ENCODE measurements at places on chromosomes 1 and 21.

- no peaks in the 10 kb centered on the region for H3K27me3 ChIP-seq
- no peaks in the 10 kb centered on the region for H3K4me1 ChIP-seq
- H3K27ac ChIP-seq: no peak overlapping the region
These were observed 39.6 kb upstream of the PGBD5 start for GRCh38 chr1:230465691-230466090.

DNA sequence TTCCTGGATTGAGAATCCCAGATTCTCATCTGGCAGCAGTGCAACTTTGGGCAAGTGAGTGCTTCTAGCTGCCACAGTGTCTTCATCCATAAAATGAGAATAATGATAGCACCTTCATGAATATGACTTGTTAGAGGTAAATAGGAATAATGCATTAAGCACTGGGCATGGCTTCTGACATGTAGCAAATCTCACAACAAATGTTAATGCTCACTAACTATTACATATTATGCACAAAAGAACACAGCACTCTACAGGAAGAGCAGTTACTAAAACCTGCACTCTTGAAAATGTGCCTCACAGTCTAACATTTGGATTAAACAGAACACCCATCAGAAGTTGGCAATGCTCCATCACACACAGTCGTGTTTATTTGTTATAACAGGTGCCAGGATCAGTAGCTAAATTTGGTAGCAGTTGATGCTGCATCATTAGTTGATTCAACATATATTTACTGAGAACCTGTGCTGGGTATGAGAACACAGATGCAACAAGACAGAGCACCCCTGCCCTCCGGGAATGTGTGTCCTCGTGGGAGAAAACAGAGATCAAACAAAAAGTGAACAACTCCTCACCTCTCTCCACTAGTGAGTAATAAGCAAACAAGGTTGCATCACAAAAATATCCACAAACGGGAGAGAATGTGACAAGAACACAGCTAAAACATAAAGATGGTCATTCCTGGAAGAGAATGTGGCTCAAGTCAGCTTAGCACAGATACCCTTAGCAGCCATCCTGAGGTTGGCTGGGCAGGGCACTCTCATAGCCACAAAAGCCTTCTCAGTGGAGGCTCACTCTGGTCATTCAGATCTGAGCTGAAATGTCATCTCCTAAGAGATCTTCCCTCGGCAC is 26.2 kb upstream of the LBR start:
- no peak overlapping the region for H3K4me3 ChIP-seq
- no peaks in the 10 kb centered on the region for H3K27me3 ChIP-seq
- H3K27ac ChIP-seq: no peak overlapping the region

DNA sequence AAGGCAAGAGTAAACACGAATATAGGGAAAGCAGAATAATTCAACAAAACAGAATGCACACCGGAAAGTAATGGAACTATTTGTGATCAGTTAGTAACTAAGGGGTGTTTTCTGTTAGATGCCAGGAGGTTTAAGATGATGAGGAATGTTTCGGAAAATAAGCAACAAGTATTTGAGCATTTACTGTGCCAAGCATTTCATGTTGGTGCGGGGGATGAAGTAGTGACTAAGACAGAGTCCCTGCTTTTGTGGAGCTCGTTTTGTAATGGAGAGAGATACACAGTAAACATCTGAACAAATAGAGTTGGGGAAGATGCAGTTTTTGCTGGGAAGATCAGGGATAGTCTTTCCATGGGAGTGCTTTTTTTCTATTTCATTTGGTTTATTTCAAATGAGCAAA is 78.7 kb downstream of the DYRK1A start:
- no peaks in the 10 kb centered on the region for H3K36me3 ChIP-seq
- no peaks in the 10 kb centered on the region for H3K27me3 ChIP-seq
- H3K4me1 ChIP-seq: peaks cover 16% of the 10 kb centered on the region
- no peak for DNase-seq
- H3K4me3 ChIP-seq: no peak overlapping the region
- no peak overlapping the region for H3K27ac ChIP-seq

GRCh38 chr1:24580756-24581155 is 24.9 kb downstream of the NCMAP start:
- no peaks in the 10 kb centered on the region for H3K27me3 ChIP-seq
- no peaks in the 10 kb centered on the region for H3K4me1 ChIP-seq
- no peaks in the 10 kb centered on the region for H3K36me3 ChIP-seq
- H3K27ac ChIP-seq: no peak overlapping the region

DNA sequence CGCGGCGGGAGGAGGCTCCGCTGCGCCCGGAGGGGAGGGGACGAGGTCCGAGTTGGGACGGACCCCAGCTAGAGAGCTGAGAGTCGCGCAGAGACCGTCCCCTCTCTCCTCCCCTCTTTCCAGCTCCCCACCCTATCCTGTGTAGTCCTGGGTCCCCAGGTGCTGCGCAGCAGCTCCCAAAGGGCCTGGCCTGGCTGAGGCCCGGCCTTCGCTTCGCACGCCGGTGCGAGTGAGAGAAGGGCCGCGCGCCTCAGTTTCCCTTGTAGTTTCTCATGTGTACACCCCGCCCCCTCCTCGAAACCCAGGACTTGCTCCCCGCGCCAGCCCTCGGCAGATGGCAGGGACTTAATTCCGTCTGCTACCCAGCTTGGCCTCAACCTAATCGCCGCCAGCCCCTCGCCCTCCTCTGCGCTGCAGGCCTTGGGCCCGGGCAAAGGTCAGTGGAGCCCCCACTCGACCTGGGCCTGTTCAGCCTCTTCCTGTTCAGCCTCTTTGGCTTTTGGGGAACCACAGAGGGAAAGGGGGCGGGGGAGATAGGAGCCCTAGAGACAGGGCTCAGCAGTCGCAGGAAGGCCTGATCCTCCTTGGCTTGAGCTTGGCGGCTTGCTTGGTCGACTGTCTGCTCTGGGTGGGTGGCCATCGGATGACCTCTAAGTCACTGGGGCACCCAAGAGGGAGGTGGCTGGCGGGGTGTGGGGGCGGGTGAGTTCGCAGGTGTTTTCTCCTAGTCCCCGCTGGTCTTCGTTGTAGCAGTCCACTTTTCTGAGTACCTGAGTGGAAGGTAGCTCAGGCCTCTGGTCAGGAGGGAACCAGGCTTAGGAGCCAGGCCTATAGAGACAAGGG is 1.0 kb downstream of the ZNF687 start:
- peak; percentile 47 for DNase-seq
- H3K27ac ChIP-seq: peak overlapping the region; percentile 99
- H3K36me3 ChIP-seq: no peaks in the 10 kb centered on the region
- no peaks in the 10 kb centered on the region for H3K27me3 ChIP-seq

GRCh38 chr1:21590126-21590880 is 78.9 kb downstream of the RAP1GAP start:
- H3K4me3 ChIP-seq: no peak overlapping the region
- H3K36me3 ChIP-seq: no peaks in the 10 kb centered on the region
- H3K27ac ChIP-seq: no peak overlapping the region
- no peak for DNase-seq

GRCh38 chr1:110106013-110106941 is 6.0 kb upstream of the UBL4B start:
- H3K4me3 ChIP-seq: no peak overlapping the region
- no peak overlapping the region for H3K27ac ChIP-seq
- no peaks in the 10 kb centered on the region for H3K27me3 ChIP-seq
- peak; percentile 85 for DNase-seq
- no peaks in the 10 kb centered on the region for H3K36me3 ChIP-seq
- H3K4me1 ChIP-seq: no peaks in the 10 kb centered on the region

DNA sequence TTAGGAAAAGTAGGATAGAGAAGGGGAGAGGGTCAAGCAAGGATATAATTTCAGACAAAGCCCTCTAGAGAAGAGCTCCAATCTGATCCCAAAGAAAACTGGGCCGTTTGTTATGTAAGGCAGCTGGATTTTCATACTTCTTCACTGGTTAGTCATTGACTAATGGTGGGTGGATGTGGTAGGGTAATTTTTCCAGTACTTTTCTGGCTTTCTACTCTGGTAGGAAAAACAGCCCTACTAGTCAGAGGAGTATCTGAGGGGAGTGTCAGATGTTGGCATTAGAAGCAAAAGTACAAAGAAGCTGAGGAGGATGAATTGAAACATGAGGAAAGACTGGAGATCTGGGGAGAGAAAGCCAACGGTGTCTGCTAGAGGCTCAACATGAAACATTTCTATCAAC is 145.3 kb downstream of the TNFSF18 start:
- H3K36me3 ChIP-seq: no peaks in the 10 kb centered on the region
- no peak overlapping the region for H3K4me3 ChIP-seq
- no peak overlapping the region for H3K27ac ChIP-seq
- no peaks in the 10 kb centered on the region for H3K4me1 ChIP-seq

DNA sequence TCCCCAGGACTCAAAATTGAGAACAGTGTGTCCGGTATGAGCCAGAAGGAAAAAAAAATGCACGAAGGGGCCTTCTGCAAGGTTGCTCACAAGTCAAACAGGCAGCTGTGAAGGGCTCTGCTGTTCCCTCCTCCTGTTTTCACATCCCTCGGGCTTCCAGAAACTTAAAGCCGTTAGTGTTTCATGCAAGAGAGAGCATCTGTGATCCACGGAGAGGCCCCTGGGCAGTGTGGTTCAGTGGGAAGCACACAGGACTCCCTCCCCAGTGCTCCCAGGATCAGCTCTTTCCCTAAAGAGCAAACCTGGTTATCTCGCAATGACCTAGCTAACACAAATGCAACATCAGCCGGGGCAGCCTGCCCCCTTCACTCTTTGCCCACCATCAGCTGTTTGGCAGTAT is 2.9 kb upstream of the MATN1 start:
- no peaks in the 10 kb centered on the region for H3K4me1 ChIP-seq
- DNase-seq: no peak
- H3K36me3 ChIP-seq: no peaks in the 10 kb centered on the region
- H3K4me3 ChIP-seq: no peak overlapping the region

- no peak overlapping the region for H3K27ac ChIP-seq
- H3K36me3 ChIP-seq: no peaks in the 10 kb centered on the region
- no peak overlapping the region for H3K4me3 ChIP-seq
These were observed 120.9 kb downstream of the EDEM3 start for GRCh38 chr1:184633785-184634184.

GRCh38 chr1:8097077-8097799 is 71.1 kb upstream of the ERRFI1 start:
- no peak overlapping the region for H3K4me3 ChIP-seq
- no peak for DNase-seq

DNA sequence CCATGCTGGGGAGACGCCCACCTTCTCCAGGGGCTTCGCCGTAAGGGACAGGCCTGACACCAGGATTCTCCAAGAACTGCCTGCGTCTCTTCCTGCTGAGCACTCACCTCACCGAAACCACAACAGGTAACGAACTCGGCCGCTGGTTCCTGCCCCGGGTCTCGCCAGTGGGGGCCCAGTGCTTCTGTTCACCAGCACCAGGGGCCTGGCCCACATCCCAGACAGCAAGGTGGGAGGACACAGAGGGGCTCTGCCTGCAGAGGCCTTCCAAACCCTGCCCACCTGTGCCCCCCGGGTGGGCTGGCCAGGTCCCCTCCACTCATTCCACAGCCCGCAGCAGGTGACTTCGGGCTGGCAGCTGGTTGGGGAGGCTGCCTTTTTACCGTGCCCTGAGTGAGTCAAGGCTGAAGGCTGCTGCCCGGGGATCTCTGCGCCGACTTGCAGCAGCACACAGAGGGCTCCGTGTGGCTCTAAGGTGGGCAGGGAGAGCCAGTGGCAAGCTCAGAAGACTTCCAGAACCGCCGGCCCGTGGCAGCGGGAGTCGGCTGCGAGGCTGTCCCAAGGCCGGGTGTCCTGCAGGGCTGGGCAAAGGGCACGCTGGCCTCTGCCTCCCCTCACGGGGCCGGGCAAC is 14.7 kb upstream of the COL18A1 start:
- DNase-seq: no peak
- H3K27me3 ChIP-seq: no peaks in the 10 kb centered on the region
- no peak overlapping the region for H3K4me3 ChIP-seq
- peaks cover 10% of the 10 kb centered on the region for H3K4me1 ChIP-seq
- H3K36me3 ChIP-seq: no peaks in the 10 kb centered on the region
- H3K27ac ChIP-seq: no peak overlapping the region

GRCh38 chr1:52268372-52268771 is 97.6 kb downstream of the CC2D1B start:
- no peak for DNase-seq
- H3K36me3 ChIP-seq: no peaks in the 10 kb centered on the region
- no peak overlapping the region for H3K27ac ChIP-seq
- H3K4me3 ChIP-seq: no peak overlapping the region

GRCh38 chr1:154934358-154934948 is 2.1 kb downstream of the PMVK start:
- no peaks in the 10 kb centered on the region for H3K36me3 ChIP-seq
- no peak for DNase-seq
- no peak overlapping the region for H3K4me3 ChIP-seq
- H3K4me1 ChIP-seq: peaks cover 17% of the 10 kb centered on the region
- H3K27ac ChIP-seq: no peak overlapping the region

GRCh38 chr1:41582351-41582750 is 97.9 kb upstream of the EDN2 start:
- no peaks in the 10 kb centered on the region for H3K36me3 ChIP-seq
- no peak for DNase-seq
- H3K27me3 ChIP-seq: no peaks in the 10 kb centered on the region
- H3K4me3 ChIP-seq: no peak overlapping the region

DNA sequence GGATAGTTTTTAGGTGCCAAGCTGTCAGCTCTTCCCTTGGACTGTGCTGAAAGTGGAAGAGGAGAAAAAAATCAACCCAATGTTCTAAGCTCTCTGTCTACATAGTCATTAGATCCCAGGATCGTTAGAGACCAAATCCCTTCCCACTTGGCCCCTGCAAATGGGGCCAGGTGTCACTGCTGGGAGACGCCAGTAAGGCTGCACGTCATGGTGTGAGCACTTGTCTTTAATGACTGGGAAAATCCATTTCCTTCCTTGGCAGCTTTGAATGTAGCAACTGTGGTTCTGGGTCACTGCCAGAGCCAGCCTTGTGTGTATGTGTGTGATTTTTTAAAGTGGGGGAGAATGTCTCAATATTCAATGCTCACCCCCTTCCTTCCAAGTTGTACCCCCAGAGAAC is 59.9 kb downstream of the MAN1C1 start:
- peak; percentile 58 for DNase-seq
- H3K4me1 ChIP-seq: peaks cover 14% of the 10 kb centered on the region
- no peak overlapping the region for H3K27ac ChIP-seq
- H3K36me3 ChIP-seq: no peaks in the 10 kb centered on the region

DNA sequence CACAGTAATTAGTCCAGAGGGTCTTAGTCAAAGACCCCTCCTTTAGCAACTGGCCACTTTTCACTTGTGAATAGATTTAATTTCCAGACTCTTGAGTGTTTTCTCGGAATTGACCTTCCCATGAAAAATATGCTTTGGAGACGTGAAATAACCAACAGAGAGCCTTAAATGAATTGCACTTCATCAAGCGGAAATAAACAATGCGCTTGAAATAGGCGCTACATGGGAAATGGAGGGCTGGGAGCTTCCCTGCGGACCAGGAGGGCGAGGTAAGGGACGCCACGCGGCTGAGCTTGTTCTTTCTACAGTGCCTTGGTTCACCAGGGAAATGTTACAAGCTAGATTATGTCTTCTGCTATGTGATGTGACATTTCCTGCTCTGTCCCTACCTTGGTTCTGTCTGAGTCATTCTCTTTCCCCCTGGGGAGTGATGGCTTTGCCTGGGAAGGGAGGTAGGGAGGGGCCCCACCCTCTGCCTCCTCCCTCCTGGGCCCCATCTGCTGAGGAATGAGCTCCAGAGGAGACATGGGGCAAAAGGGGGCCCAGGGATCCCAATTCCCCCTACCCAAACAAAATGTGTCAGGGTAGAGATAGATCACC is 619.3 kb downstream of the PTPRU start:
- no peaks in the 10 kb centered on the region for H3K27me3 ChIP-seq
- H3K4me1 ChIP-seq: peaks cover 12% of the 10 kb centered on the region
- H3K4me3 ChIP-seq: no peak overlapping the region
- no peaks in the 10 kb centered on the region for H3K36me3 ChIP-seq
- no peak overlapping the region for H3K27ac ChIP-seq
